ENCODE measurements at places on chromosomes 3 and 15.

DNA sequence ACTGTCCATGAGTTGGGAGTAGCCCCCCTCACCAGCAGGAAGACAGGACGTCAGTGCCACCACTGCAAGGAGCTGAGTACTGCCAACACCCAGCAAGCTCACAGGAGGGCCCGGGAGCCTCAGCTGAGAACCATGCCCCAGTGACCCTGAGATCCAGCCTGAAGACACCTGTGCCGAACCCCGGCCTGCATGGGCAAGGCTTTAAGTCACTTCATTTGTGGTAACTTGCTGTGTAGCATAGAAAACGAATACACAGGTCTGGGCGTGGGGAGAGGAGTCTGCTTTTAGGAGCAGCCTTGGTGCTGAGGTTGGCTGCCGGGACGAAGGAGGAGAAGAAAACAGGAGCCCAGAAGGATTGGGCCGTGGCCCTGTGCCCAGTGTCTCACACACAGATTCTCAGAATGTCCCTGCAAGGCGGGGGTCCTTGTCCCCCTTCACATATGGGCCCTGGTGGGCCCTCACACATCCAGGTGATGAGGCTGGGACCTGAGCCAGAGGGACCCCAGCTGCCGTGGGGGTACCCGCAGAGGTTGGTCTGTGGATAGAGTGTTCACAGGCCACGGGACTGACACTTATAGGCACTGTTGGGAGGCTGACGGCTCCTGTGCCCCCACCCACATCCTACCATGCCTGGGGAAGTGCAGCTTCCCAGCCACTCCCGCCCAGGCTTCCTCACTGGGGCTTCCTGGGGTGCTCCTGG is 85.3 kb downstream of the PLXNA1 start:
- DNase-seq = no peak

DNA sequence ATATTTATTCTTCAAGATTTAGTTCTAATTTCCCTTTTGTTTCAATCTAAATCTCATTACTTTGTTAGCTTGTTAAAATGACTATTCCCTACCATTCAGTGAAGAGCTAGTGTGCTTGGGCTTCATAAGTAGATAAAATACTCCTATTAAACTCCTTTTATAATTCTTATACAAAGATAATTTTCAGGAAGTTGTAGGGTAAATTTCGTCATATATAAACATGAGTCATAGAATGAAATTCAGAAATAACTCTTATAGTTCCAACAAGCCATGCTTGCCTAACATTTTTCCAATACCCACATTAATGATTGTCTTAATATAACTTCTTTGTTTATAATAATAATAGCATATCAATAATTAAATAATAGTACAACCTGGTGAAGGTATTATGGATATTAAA is 407.3 kb downstream of the NAALADL2 start:
- DNase-seq = no peak

- no peak for DNase-seq
Measured at GRCh38 chr3:193637831-193638230, 44.8 kb downstream of the OPA1 start.

- DNase-seq = no peak
Measured at GRCh38 chr3:11900824-11901223, 54.1 kb upstream of the TAMM41 start.

DNA sequence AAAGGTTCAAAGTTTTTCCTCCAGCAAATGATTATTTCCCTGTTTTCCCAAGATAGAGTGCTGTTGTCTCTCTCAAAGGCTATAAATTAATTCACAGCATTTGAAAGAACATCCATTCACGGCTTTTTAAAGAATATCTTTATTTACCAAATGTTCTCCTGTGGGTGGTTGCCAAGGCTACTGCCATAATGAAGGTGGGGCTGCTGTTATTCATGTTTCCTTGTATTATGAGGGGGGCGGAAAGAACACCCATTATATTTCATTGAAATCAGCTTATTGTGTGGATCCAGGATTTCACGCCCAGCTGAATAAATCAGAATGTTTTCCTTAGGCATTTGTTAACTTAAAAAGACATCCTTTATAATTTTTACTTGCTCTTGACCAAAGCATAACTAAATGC is 10.1 kb downstream of the SRP14 start:
- DNase-seq = no peak

DNA sequence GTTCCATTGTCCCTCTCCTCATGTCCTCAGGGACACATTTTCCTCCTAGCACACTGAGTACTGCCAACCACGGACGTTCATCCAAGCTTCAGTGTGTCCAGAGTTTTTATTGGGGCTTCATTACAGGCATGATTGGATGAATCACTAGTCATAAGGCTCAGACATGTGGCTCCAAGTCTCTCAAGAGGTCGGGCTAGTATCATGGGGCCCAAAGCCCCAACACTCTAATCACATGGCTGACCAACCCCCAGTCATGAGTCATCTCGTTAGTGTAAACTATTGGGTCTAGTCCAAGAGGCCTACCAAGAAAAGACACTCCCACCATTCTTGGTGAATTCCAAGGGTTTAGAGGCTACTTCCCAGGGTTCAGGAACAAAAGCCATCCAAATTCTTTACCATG is 4.4 kb downstream of the TERC start:
- DNase-seq = no peak

DNA sequence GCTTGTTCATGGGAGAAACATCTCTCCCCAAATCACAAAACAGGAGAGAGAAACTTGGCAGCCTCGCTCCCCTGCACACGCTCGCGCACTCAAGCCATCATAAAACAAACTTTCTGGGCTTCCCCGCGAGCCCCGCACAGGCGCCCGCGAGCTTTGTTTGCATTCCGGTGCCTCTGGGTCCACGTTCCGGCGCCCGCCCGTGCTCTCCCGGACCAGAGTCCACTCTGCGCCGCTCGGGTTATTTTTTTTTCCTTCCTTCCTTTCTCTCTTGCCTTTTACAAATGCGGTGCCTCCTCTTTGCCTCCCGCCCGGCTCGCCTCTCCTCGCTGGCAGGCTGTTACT is 363 bp downstream of the MAGI1 start:
- no peak for DNase-seq

GRCh38 chr3:56970461-56970879 is 90.0 kb upstream of the SPATA12 start:
- no peak for DNase-seq

DNA sequence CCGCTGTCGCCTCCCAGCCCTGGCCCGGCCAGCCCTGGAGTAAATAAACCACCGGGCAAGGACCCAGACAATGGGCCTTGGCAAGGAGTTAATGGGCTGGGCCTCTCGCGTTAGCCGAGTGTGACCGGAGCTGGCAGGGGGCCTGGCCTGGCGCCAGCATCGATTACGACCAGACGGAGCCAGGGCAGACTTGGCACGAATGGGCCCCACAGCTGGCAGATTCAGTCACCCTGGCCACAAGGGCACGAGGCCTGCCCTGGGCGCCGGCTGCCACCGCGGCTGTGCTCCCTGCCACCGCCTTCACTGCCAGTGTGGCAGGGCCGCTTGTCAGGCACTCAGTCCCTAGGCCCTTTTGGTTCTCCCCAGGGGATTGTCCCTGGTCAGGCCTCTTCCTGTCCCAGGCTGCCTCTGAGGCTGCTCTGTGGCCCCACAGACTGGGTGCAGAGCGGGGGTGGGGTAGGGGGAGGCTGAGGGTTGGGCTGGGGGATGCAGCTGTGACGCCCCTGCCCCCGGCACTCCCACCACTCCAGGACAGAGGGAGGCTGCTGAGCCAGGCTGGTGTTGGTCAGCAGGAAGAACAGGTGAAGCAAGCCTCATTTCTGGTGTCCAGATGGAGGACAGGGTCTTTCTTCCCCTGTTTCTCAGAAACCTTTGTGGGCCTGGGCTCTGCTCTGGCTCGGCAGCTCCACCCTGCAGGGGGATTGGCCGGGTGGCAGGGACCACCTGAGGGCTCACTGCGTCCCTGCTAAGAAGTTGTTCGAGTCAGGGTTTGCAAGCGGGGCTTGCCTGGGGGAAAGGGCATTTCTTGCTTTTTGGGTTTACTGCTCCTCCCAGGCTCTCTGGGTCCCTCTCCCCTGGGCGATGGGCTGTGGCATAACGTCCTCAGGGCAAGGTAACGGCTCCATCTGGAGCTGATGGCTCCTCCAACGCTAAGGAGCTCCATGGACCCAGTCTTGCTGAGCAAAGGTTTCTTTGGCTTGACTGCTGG is 30.5 kb upstream of the SRP14 start:
- DNase-seq = peak; percentile 89

DNA sequence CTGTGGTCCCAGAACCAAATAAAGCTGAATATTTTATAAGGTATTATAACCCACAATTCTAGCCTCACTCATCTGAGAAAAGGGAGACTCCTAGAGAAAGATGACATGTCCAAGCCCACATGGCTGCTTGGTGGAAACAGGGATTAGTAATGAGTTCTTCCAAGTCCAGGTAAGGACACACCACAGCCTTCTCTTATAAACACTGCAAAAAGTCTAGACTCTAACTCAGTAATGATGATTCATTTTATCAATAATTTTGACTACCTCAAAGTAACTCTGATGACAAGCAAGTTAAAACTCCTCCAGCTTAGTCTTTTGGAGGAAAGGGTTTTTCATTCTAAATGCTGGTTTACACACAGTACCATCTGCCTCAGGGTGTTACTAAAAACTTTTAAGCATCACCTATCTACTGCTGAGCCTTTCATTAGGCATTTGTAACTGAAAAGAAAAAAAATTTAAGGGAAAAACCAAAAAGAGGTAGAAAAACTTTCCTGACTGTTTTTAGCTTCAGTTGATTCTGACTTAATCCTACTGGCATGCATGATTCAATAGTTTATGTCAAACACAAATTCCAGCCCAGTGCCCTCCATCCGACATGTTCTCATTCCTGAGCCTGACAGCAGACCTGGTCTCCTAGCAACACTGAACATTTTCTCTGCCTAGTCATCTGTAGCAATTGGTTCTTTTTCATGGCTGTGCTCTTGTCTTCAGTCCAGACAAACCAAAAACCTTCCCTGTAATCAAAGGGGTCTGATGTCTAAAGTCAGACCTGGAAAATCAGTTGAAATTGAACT is 43.9 kb downstream of the P3H2 start:
- no peak for DNase-seq

DNA sequence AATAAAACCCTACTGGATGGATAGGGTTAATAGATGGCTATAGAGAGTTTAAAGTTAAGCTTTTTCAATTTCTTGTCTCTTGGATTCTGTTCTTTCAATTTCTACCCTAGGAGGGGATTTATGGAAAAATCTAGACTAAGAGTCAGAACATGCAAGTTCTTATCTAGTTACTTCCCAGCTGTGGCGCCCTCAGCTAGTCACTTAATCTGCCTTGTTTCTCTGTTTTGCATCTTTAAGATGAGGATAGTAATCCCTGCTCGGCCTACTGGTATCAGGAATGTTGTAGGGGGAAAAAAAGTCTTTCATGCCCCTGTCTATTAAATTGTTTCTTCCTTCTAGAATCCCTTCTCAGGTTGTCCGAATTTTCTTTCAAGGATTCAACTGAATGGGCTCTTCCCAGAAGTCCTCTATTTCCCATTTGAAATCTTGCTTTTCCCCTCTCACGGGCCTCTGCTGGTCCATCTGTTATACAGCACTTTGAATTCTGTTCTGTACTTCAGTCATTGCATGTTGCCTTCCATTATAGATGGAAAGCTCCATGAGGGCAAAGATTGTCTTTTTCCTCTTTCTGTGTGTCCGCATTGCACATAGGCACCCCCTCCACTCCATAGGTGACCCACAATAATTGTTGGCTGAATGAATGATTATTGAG is 4.4 kb downstream of the KCTD6 start:
- no peak for DNase-seq

DNA sequence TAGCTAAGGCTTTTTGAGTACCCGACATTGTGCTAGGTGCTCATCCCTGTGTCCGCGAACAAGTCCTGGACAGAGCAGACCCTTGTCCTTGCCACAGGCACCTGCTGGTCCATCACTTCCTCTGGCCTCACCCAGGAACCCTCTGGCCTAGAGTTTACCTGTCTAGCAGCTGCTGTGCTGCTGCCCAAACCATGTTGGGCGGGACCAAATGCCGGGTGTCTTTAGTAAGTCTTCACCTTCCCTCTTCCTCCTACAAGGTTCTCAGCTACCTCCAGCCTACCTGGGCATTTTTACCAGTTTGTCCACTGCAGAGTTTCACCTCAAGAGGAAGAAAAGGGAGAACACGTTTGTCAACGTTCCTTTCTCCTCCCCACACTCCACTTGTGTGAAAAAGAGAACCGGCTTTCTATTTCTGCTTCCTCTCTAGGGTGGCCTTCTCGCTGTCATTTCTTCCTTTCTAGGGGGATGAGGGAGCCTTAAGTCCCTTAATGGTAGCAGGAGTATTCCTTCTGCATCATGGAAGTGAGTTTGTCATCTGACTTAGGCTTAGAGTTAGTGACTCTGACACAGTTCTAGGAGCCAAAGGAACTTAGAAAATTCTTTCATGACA is 80.4 kb upstream of the GCNT3 start:
- no peak for DNase-seq

- no peak for DNase-seq
Measured at GRCh38 chr3:15283702-15284101, 48.7 kb downstream of the SH3BP5 start.

DNA sequence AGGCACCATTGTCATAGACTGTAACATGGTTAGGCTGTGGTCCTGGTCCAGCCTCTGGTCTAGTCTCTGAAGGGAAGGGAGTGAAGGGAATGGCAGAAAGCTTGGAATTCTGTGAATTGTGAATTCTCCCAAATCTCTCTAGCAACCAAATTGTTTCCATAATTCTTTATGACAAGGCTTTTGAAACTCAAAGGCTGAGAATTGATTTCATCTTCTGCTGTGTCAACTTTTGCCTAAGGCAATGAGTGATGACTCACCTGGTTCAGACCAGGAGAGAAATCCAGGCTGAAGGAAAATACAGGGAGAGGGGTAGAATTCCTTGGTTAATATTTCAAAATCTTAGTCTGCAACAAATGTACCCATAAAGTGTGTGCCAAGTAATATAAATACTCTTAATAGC is 82.6 kb upstream of the ADPGK start:
- no peak for DNase-seq

GRCh38 chr3:57917601-57918000 is 90.6 kb upstream of the FLNB start:
- no peak for DNase-seq

GRCh38 chr15:23074684-23075083 is 35.3 kb upstream of the TUBGCP5 start:
- no peak for DNase-seq

DNA sequence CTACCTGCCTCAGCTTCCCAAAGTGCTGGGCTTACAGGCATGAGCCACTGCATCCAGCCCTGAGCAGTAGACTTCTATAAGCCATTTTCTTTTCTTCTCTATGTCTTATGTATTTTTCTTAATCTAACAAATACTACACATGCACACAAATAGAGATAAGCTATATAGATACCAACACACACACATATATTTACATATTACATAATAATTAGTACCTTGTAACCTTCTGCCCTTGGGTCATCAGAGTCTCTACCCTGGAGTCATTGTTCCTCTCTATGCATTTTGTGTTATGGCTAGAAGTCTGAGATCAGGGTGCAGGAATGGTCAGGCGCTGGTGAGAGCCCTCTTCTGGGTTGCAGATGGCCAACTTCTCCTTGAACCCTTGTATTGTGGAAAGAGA is 154.0 kb upstream of the PTPRG start:
- DNase-seq = no peak

GRCh38 chr3:44058022-44058867 is 183.4 kb upstream of the TOPAZ1 start:
- DNase-seq = no peak

GRCh38 chr3:24707936-24708335 is 213.3 kb upstream of the THRB start:
- no peak for DNase-seq

- DNase-seq = no peak
Measured at GRCh38 chr3:173128633-173129032, 12.4 kb downstream of the SPATA16 start.
